ENCODE measurements at places on chromosomes 2 and 18.
A peak's percentile ranks its signal among the peaks of the same experiment; 100 is the strongest.

DNA sequence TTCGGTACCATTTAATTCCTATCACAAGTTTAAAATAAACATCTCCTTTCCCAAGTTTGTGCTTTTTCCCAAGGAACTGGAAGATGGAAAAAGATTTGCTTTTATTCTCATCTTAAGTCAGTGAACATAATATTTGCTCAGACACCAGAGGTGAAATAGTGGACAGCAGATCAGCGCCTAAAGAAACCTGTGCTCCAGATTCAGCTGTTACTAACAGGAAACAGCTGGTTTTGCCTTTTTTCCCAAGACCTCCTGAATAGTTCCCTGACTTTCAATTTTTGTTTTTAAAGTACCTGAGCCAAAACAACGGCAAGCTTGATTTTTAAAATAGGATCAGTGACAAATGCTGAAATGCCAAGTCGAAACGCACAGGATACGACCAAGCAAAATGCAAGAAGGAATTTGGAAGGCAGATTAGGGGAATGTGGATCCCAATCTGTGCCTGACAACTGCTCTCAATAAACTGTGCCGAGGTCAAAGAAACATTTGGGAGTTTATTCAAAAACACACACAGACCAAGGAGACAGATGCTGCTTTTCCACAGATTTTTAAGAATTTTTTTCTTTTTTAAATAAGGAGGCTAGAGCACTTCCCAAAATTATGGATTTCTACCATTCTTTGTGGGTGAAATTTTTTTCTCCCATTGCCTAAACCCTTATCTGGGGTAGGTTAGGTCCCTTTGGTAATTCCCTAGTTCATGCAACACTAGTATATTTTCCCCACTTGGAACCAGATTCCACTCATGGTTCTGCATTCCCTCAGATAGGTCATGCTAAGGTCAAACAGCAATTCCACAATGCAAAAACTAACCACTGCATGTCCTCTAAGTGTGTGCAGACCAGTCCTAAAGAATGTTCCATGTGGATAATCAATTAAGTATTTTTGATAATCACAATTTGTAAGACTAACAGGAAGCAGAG, 121.5 kb upstream of the PDE1A start:
- no peak for DNase-seq

DNA sequence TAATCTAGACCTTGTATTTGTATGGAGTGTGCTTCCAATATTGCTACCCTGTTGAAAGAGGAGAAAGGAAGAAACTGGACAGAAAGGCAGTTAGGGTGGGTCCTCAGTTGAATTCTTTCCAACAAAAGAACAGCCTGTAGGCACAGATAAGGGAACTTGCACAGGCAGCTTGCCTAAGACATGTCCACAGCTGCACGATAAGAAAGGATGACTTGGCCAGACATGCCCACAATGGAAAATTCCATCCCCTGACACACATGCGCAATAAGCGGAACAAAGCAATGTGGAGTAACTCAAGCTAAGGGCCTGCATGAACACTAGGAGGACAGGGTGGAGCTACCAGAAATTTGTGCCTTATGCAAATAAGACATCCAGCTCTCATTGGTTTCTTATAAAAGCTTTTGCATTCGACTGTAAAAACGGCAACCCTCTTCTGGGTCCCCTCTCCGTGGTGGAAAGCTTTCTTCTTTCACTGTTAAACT, 1084.7 kb upstream of the NXPH2 start:
- DNase-seq: no peak

GRCh38 chr2:18412980-18413675, 147.3 kb downstream of the RDH14 start:
- peak; percentile 31 for DNase-seq

GRCh38 chr2:31011587-31011986, 126.7 kb downstream of the GALNT14 start:
- DNase-seq: no peak

GRCh38 chr2:17517481-17518211, 594 bp downstream of the RAD51AP2 start:
- DNase-seq: no peak

- no peak for DNase-seq
These were observed 315.9 kb upstream of the TCF4 start for GRCh38 chr18:55903911-55904310.

DNA sequence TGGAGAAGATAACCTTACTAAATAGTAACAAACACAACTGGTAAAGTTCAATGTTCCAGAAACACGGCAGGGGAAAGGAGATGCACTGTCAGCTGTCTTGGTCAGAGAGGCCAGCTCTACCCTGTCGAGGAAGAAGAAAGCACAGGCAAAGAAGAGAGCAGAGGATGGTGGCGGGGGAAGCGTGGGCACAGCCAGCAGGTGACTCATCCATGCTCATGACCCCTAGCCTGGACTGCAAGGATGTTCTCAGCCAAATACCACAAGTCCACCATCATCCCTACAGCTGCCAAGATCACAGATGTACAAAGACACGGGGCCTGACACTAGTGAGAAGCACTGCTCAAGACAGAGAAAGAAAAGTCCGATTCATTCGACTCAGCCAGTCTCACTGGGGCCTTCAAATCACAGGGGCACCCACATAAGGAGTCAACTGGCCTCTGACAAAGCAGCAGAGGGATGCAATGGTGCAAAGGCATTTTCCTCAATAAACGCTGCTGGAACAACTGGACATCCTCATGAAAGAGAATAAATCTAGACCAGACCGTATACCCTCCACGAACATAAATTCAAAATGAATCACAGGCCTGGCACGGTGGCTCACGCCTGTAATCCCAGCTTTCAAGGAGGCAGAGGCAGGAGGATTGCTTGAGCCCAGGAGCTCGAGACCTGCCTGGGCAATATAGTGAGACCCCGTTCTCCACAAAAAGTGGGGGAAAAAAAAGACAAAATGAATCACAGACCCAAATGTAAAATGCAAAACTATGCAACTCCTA, 5.6 kb downstream of the DTYMK start:
- DNase-seq: peak; percentile 92

DNA sequence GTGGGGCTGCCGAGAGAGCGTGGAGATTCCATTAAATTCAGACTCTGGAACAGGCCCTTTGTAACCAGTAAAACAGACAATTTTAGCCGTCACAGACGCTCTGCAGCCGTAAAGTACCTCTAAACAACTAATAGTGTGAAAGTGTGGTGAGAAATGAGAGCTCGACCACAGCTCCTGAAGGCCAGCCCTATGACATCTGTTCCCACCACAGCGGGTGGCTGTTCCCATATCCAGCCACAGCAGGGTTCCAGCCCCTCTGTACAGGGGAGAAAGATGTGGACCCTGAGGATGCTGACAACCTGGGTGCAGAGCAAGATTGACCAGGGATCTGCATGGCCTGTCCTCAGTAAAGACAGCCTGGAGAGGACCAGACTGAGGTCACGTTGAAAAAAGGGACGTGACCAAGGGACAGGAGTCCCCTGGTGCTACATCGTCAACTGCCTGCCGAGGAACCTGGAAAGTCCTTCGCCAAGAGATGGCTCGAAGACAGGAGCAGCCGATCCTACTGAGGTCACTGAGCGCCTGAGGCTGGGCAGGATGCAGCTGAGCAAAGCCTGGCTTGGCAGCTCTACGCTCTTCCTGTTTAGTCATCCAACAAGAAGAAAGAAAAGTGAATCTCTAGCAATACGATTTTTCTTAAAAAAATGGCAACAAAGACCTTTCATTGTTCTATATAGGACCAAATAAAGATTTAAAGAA, 831.7 kb downstream of the RNF144A start:
- peak; percentile 66 for DNase-seq

DNA sequence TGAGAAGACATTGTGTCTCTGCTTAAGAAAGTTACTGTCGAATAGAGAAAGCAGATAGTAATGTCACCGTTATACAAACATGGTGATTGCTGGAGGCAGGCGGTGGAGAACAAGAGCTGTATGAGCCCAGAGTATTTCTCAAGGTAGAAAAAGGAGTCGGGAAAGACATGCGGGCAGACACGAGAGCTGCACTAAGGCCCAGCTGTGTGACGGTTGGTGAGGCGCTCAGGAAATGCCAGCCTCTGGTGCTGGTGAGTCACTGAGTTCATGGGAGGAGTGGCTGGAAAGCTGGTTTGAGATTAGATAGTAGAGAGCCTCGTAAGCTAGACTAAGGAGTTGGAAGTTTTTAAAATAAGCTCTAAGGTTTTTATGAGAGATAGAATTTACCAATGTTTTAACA, 390.9 kb upstream of the TRIB2 start:
- DNase-seq: peak; percentile 66

DNA sequence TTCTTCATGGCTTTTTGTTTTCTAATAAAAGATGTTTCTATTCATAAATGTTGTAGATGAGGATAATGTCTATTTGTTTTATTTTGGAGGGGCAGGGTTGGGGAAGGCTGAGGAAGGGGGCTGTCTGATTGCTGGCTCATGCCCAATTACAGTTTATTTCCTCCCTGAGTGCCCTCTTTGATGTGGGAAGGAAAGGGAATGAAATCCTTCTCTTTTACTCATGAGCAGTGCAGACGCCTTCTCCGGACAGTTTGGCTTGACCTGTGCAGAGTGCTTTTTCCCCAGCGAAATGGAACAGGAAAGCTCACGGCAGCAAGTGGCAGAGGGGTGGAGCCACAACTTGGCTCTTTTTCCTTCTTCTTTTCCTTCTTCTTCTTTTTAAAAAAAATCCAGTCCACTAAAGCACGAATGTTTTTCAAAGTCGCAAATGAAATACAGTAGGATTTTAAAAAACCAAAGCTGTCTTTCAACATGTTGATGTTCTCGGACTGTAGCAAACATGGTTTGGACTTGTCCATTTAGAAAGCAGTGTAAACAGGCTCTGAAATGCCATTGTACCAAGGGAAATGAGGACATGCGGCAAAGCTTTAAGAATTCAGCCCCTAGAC, 34.5 kb downstream of the RAB31 start:
- peak; percentile 35 for DNase-seq

GRCh38 chr2:23383100-23383499, 1.9 kb upstream of the KLHL29 start:
- no peak for DNase-seq

DNA sequence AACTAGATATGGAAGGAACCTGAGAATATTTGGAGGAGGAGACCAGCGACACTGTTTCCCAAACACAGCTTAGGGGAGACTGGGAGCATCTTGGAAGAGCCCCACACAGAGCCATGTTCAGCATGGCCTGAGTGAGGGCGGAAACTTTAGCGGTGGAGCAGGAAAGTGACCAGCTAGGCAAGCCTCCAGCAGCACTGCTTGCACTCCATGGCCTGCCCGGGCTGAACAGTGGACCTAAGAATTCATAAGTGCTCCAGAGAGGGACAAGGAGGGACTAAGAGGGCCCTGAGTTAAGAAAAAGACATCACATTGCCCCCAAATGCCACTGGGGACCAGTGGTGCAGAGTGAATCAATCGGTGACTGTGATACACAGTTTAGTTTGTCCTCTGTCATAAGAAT, 566.4 kb downstream of the TNS1 start:
- no peak for DNase-seq

- no peak for DNase-seq
These were observed 446.0 kb downstream of the XIRP2 start for GRCh38 chr2:167334146-167334742.

- DNase-seq: no peak
These were observed 39.7 kb upstream of the SOCS6 start for GRCh38 chr18:70249118-70249517.

GRCh38 chr2:229350117-229350805, 79.2 kb upstream of the PID1 start:
- peak; percentile 19 for DNase-seq

GRCh38 chr2:4404363-4404762, 701.0 kb downstream of the DCDC2C start:
- no peak for DNase-seq

DNA sequence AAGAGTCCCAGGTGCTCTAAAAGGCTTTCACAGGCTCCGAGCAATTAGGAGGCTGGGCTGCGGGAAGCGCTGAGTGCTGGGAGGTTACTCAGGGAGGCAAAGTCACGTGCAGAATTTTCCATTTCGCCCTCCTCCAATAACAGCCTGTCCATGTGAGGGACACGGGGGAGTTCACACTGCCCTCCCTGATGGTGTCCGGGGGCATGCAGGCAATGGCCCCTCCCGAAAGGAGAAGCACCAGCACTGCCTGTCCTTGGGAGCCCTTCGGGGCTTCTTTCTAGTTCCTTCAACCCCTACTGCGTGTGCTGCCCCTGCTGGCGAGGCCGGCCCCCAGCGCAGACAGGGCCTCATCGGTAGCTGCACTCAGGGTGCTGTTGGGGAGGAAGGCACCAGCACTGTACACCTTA, 63.1 kb upstream of the HPCAL1 start:
- DNase-seq: no peak

DNA sequence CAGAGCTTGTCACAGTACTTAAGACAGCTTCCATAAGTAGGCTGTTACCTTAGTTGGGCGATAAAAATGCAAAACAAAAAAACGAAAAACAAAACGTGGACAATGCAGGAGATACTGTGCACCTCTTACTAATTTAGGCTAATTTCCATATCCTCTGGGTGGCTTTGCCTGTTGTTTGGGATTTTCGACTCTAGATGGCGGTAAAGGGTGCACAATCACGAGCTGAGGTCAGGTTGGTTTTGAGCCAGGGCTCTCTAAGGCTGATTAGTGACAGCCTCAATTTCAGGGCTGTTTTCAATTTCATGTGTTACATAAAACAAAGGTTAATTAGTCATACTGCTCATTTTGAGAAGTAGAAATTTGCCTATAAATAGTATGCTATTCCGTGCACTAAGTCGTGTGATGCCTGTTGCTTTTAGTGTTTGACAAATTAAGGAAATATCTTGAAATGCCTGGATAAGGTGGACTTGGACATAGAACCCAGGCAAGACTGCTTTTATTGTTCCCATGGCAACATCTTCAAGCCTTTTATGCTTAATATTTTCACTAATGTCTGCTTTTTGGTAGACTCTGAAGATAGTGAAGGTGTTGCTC, 493.1 kb downstream of the SOCS6 start:
- DNase-seq: peak; percentile 43

DNA sequence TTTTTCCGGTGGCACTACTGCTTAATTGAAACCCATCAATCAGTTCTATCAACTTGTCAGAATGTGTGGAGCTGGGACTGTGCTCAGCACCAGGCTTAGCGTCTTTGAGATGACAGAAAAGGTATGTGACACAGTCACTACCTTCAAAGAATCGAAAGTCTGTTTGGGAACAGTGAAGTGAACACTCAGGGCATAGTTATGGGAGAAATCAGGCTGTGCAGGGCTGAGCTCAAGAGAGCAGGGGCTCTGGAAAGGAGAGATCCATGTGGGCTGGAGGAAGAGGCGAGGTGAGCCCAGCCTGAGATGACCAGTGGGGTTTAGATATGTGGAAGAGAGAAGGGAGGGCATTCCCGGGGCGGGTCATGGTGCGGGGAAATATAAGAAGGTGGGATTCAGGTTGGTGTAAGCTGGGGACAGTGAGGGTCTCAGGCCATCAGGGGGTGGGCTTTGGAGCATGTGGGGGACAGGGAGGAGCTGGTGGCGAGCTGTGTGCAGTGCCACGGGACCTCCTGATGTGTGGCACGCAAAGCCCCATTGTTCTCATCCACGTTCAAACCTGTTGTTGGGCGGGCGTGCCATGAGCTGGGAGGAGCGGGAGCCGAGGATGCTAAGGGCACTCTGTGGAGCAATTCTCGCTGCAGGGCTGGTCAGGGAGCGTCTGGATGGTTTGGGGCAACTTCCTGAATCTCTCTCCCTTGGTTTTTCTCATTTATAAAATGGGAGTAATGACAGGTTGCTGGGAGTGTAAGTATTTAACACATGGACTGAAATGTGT, 72.5 kb downstream of the VAPA start:
- no peak for DNase-seq
